ENCODE measurements at places on chromosomes 2 and 18.

- DNase-seq: no peak
Measured at GRCh38 chr2:138356178-138356577, 145.4 kb upstream of the SPOPL start.

DNA sequence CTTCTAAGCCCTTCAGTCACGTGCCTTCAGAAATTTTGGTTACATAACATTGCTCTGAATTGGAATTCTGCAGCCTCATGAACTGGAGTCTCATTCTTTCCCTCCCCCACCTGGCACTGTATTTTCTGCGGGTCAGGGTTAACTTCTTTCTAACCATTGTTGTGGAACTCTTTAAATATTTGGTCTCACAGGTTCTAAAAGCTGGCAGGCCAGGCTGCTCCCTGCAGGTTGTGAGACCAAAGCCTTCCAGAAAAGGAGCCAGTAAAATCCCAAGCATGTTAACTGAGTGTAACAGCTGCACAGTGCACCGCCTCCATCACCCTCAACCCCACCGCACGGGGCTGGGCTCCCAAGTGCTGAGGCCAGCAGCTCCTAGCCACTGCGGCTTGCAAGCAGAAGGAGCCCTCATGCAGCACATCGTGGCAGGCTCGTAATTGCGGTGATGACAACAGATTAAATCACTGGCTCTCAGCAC lies 174.1 kb upstream of the ALPP start:
- no peak for DNase-seq

DNA sequence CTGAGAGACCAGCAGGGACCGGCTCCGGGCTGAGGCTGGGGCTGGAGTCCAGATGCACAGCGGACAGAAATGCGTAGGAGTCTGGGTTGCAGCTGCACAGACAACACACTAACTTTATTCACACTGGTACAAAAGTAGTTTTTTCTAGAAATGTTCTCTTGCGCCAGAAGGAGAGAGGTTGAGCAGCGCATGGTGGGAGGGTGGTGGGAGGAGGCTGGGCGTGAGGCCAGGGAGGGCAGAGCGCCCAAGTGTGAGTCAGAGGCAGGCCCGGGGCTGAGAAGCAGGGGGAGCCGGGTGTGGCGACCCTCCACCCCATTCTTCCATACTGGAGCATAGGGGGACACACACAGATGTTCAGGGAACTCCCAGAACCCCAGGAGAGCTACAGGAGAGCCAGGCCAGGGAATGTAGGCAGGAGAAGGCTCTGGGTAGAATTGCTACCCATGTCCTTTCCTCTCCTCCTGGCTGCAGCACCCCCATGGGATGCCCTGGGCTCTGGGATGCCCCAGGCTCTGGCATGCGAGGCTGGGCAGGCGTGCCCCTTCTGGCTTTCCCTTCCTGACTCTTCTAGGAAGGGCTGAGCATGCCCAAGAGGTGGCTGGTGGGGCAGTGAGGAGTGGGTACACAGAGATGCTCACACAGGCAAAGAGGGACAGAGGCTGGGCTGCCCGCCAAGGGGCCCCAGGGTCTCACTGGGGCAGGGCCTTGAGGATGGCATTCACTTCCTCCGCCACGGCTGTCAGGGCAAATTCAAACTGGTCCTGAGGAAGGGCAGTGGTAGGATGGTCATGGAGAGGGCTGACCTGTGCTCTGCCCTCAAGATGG lies 10.6 kb downstream of the DNAJB2 start:
- DNase-seq: no peak

DNA sequence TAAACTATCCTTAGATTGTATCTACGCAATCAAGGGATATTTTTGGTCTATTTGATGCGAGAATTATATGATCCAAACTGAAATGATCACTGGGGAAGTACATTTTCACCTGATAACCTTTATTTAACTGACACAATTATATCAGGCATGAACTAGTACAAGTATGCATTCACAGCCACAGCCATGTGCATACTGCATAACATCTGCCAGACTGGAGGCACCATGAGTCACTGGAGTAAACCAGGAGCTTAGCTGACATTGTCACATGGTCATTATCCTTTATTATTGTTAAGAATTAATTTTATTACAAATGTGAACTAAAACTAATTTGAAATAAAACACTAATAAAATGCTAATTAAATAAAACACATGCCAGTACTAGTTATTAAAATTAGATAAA lies 1127.1 kb downstream of the DPP10 start:
- no peak for DNase-seq

- no peak for DNase-seq
Measured at GRCh38 chr2:9462313-9462712, 12.0 kb upstream of the IAH1 start.

DNA sequence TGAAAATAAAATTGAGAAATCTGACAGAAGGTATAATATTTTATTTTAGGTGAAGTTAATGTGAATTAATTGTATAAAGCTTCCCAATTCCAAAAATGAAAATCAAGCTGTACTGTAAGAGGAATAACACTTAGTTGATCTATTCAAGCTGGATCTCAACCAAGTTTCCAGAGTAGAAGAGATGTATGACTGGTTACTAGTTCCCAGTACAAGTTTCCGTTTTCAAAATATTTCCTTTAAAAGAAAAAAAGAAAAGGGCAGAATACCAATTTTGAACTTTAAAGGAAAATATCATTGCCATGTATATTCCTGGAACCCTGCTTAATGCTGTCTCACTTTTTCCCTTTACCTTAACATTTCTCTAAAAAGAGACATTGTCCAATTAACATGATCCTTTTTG lies 308.5 kb downstream of the IRS1 start:
- no peak for DNase-seq

DNA sequence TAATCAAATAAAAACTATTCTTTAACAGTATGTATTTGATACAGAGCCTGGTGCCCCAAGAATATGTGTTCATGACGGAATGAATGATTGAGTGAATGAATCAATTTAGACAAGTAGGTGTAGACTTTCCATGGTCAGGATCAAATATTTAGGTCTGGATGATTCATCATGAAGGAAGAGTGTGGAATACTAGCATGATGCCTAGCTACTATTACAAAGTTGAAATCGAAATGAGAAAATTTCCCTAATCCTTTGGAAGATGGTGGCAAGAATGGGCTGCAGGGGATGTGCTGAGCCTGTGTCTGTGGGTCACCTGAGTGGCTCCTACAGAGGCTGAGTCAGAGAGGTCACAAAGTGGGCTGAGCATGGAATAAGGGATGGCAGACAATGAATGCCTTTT lies 3.1 kb upstream of the MALT1 start:
- no peak for DNase-seq

DNA sequence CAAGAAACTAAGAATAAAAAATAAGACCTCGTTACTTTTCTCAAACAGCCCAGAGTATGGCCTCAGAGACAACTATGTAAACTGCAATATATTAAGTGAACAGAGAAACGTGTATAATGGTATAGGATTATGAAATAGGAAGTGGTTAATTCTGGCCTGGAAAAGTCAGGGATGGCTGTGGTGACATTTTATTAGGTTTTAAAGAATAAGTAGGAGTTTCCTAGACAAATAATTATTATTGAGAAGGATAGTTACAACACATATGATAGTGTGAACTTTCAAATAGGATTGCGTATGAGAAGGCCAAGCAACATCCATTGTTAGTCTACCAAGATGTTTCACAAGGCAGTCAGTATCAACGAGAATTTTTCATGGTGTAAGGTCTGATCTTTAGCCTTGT lies 244.1 kb downstream of the LPIN1 start:
- DNase-seq: no peak

- peak; percentile 58 for DNase-seq
Measured at GRCh38 chr18:76274468-76275289, 220.4 kb downstream of the ZNF516 start.

DNA sequence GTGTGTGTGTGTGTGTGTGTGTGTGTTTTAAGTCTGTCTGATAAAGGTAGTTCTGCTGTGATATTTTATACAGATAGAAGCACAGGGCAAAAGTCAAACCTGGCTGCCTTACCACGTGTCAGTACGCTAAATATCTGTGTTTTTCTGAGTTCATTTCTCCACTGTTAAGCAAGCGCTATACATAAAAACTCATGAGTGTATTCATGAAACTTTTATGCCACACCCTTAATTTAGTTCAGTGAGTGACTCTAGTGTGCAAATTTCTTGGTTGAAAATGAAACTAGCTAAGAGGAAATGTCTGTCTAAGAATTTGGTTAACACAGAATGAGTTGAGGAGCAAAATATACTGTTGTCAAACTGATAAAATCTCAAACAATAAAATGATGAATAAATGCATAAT lies 11.2 kb downstream of the CASP10 start:
- DNase-seq: no peak

GRCh38 chr2:119252186-119253113 lies 28.8 kb downstream of the STEAP3 start:
- no peak for DNase-seq

GRCh38 chr18:23877371-23877770 lies 137.2 kb upstream of the TTC39C start:
- no peak for DNase-seq

- DNase-seq: no peak
Measured at GRCh38 chr2:10568736-10569432, 120.8 kb upstream of the ODC1 start.

- no peak for DNase-seq
Measured at GRCh38 chr2:240400371-240401161, 34.9 kb upstream of the GPC1 start.

DNA sequence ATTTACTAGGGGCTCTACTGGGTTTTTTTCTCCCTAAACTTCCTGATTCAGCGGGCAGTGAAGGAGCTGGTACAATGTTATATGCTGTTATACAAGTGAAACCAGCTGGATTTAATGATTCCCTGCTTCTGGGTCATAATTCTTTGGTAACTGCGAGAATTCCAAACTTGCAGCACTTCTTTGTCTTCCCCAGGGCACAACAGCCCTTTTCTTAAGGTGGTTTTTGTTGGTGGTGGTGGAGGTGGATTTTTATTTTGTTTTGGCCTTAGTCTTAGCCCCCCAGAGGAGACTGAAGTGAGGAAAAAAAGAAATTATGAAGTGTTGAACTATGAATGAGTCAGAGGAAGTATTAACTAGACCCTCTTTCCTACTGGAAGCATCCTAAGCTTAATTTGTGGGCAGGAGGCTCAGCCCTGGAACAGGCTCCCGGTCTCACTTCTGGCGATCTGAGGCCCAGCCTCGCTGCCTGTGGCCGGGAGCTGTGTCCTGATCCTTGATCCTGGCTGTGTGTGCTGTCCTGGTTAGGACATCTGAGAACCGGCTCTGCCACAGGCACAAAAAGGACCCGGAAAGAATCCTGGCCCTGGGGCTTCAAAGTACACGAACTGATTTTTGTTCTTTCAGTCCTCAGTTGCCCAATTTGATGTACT lies 141.9 kb downstream of the LYPD6B start:
- no peak for DNase-seq

DNA sequence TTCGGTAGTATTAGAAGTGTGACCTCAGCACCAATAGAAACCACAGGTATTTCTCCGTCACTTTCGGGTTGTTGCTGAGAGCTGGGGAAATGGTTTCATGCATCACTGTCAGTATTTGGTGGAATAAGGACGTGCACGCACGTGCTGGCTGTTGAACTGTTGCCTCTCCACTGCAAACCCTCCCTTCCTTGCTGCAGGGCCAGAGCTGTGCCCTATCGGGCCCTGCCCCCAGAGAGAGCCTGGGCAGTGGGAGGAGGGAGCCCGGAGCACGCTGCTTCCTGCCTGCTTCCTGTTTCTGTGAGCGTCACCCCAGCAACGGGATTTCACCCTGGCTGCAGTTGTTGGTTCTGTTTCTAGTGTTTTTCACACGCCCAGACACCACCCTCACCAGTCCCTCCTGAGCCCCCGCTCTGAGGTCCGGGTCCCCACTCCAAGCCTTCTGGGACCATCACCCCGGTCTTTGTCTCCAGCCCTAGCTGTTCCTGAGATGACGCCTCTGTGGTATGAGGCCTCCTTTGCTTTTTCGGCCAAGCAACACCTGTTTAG lies 47.4 kb downstream of the LRRFIP1 start:
- peak; percentile 70 for DNase-seq

- no peak for DNase-seq
Measured at GRCh38 chr2:457792-458424, 170.0 kb upstream of the ALKAL2 start.

GRCh38 chr2:126172631-126173184 lies 483.2 kb upstream of the GYPC start:
- no peak for DNase-seq

DNA sequence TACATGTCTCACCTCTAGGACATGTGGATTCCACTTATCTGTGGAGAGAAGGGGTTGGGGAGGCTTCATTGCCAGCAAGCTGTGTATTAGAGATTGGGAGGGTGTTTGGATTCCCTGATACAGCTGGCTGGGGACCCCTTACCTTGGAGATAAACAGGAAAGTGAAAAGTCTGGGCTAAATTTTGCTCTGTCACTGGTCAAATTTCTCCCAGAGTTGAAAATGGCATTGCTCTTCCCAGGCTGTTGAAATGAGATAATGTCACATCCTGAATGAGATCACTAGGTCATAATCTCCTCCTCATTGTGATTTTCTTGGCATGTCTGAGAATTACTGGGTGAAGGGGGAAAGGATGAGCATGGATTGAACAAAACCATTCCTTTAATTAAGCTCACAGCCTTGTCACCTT lies 265.0 kb upstream of the PARD3B start:
- no peak for DNase-seq

GRCh38 chr2:157443795-157444640 lies at the start of gene CYTIP:
Gene CYTIP, minus strand, starts transcription at chr2:157444089. Its CDS starts 69 bp downstream, at chr2:157444020.
- no peak for DNase-seq

- DNase-seq: peak; percentile 46
Measured at GRCh38 chr2:147275943-147276342, 568.9 kb upstream of the ACVR2A start.

GRCh38 chr18:46336278-46337111 lies 232.3 kb downstream of the HAUS1 start:
- DNase-seq: no peak

DNA sequence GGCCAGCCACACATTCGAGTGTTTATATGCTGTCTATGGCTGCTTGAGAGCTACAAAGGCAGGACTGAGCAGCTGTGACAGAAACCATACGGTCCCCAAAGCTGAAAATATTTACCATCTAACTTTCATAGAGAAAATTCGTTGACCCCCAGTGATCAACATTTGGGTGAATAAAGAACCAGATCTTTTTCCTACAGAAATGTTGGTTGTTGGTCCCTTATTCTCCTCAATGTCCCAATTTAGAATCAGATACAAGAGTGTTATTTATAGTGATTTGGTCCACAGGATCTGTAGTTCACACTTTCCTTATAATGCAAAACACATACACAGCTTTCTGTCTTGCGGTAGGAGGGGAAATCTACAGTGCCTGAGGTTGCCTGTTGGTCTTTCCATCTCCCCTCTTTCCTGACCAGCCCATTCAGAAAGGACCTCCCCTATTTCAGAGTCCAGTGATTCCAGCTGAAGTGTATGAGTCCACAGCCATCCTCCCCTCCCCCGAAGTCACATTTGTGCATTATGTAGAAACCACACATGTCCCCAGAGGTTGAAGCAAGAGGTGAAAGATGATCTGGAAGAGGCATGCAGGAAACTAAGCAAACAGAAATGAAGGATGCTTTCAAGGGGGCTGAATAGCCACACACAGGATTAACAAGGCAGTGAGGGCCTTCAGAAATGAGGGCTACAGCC lies 61.9 kb downstream of the SPRED2 start:
- DNase-seq: no peak

GRCh38 chr2:127733816-127734537 lies 32.7 kb downstream of the SFT2D3 start:
- DNase-seq: no peak

All from WTC11 (cell line).